Naive thymus-derived CD8-positive, alpha-beta T cell (primary cell): ENCODE measurements at places on chromosomes 16 and 17.

- DNase-seq: peak; percentile 93
These were observed 31.0 kb upstream of the ARL4D start for GRCh38 chr17:43367737-43368242.

DNA sequence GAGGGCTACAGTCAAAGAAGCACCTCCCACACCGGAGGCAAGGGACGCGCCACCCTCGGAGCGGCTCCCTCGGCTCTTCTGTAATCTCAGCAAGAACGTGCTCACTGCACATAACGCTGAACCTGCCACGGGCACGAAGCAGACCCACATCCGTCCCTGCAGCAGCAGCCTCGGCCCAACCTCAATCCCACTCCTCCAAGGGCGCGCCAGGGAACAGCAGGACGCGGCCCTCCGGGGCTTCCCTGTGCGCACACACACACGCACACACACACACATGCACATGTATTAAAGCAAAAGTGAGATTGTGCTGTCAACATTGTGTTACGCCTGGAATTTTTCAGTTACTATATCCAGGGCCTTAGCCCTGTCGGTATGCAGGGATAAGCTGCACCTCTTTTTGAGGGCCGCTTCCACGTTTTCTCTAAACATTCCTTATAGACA, 54.0 kb downstream of the TBC1D16 start:
- no peak for DNase-seq

DNA sequence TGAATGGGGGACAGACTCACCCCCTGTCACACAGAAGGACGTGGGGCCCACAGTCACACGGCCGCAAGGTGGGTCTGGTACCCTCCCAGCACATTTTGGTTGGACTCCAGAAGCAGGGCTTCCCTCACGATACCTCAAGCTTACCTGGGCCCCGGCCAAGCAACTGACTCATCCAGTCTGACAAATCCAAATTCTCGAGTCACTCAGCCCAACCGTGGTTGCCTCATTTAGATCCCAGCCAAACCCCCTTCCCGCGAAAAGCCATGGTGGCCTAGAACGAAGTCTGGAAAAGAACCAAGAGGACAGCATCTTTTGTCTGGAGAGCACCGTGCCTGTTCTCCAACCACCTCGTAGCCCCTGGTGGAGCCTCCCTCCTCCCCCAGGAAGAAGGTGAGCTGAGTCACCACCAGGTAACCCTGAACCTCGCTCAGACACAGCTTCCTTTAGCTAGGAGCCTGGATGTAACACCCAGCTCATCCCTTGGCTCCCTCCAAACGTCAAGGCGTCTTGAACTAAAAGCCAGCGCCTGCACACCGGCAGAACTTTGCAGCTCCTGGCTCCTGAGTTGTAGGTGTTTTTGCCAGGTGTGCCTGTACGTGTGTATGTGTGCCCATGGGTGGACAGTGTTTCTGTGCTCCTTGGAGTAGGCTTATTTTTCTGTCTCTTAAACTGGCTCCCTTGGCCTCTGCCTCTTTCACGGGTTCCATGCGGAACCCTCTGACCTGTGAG, 78.9 kb downstream of the CMIP start:
- no peak for DNase-seq

DNA sequence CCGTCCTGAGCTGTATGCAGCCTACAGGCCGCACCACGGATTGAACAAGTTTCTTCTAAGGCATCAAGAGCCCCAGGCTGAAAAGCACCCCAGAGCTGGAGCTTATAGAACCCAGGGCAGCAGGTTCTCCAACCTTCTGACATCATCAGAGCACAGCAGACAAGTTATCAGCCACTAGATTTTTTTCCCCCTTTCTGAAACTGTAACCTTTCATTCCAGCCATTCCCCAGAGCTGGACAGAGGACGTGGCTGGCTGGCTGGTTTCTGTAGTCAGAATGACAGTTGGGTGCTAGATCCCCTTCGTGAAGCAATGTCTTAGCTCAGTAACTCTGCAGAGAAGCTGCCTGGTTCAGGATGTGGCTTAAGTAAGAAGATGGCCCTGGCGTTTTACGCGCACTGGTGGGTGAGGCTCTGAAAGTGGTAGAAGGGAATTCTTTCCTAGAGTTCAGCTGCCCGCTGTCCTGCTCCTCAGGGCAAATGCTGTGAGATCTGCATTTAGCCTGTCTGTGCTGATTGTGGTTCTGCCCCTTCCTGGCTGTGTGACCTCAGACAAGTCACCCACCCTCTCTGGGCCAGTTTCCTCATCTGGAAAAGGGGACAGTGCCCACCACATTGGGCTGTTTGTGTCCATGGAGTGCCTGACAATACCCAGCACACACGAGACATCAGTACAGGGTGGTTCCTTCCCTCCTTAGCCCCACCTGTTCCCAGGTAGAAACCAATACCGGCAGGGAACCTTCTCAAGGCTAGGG, 9.1 kb downstream of the DEXI start:
- DNase-seq: no peak

- DNase-seq: no peak
These were observed 113.7 kb upstream of the DHX40 start for GRCh38 chr17:59451706-59452105.

- DNase-seq: no peak
These were observed 20.2 kb downstream of the CCDC42 start for GRCh38 chr17:8724451-8724850.

- no peak for DNase-seq
These were observed 3.9 kb downstream of the GAN start for GRCh38 chr16:81318711-81319110.

GRCh38 chr16:71885261-71885650, 1.3 kb upstream of the ZNF821 start:
- no peak for DNase-seq

- no peak for DNase-seq
These were observed 65.9 kb downstream of the KSR1 start for GRCh38 chr17:27522028-27522635.

DNA sequence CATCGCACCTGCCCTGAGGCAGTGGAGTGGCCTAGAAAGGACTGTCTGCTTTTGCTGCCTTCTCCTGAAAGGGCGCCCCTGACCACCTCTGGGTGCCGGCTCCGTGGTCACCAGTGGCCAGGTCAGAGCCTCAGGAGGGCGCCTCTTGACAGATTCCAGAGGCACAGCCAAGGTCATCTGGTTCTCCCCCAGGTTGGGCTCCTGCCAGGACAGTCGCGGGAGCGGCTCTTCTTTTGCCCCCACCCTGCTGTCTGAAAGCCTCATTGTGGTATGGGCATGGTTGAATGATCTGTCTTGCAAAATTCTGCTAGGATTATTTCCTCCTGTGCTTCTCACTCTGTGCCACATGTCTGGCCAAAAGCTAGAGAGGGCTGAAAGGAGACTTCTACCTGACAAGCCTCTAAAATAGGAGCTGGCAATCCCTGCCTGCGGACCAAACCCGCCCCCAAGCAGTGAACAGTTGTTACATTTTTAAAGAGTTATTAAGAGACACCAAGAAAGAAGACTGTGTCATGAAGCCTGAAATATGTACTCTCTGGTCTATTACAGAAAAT, 82.8 kb downstream of the SNX29 start:
- DNase-seq: no peak

- no peak for DNase-seq
These were observed 30.9 kb downstream of the FAM222B start for GRCh38 chr17:28811651-28812090.

DNA sequence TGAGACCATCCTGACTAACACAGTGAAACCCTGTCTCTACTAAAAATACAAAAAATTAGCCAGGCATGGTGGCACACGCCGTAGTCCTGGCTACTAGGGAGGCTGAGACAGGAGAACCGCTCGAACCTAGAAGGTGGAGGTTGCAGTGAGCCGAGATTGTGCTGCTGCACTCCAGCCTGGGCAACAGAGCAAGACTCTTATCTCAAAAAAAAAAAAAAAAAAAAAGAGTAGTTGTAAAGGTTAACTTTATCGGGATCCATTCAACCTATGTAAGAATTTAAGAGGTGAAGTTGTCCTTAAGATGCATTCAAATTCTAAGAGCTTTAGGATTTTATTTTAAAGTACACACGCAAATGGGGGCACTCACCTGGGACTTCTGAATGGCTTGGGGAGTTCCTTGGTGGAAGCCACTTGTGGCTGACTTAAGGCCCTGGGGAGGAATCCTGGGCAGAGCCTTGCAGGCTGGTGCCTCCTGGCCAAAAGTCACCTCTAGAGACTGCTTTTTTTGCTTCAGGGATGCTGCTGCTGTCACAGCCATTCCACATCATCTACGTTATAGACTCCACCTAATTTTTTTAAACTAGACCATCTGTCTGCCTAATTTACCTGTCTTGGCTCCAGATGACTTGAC, 3.3 kb downstream of the CTCF start:
- DNase-seq: no peak

- no peak for DNase-seq
These were observed 37.5 kb downstream of the TLE7 start for GRCh38 chr16:71404364-71404763.

DNA sequence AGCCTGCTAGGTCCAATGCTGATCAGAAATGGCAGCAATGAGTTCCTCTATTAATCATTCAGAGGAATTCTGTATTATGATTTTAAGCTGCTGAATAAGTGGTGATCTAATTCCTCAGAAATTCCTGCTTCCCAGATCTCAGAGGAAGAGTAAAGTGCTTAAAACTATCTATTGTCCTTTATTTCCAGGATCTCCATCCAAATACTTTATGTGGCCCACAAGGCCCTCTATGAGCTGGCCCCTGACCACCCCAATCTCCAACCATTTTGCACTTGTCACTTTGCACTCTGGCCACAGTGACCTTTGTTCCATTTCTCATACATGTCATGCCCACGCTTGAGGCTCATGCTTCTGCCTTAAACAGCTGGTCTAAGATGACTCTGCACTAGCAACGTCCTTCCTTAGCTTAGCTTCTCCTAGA, 93.7 kb downstream of the CA10 start:
- DNase-seq: no peak

DNA sequence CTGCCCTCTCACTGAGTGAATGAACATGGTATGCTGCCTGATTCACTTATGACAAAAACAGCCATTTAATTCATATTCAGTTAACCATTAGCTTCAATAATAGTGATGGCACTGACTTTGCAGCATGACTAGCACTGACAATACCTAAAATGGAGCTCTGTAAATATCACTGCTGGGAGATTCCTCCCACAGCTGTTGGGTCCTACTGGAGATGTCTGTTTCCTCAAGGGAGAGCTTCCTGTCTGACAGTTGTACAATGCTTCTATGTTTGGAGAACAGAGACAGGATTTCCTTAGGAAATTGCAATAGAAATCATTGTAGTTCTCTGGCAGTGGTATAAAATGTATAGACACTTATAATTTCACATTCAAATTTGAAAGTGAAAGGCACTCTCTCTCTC, 695.9 kb upstream of the CDH8 start:
- no peak for DNase-seq

GRCh38 chr16:24347556-24347955, 91.4 kb downstream of the CACNG3 start:
- no peak for DNase-seq
